ENCODE measurements at places on chromosomes 2 and 18.

DNA sequence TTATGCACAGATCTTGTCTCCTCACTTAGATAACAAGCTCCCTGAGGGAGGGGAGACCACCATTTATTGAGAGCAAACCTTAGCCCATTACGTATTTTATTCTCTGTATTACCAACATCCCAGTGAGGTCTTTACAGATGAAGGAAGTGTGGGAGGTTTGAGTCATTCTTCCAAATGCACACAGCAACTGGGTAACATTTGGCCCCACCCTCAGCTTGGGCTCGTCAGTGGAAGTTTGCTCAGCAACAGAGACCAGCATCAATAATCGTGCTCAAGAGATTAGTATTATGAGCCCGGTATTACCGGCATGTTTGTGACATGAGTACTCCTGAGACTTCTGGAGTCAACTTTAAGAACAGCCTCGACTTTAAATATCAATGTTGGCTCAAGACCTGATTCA, 168.6 kb downstream of the ETAA1 start:
- no peak for DNase-seq

DNA sequence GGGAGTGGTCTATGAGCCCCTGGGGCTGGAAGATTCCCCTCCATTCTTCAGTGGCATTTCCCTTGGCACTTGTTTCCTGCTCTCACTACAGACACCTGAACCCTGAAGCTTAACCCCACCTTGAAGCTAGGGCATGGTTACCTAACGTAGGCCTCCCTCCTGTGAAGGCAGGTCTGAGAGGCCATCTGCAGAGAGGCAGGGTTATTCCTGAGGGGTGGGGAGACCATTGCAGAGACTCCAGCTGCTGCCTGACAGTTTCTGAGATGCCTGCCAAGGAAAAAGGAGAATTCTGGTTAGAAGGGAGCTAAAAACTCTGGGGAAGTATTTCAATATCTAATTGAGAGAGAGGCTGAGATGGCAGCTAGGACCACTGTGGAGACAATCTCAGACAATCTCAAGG, 119.3 kb upstream of the NDUFV2 start:
- no peak for DNase-seq

GRCh38 chr2:101485856-101486255, 10.9 kb upstream of the RFX8 start:
- no peak for DNase-seq

DNA sequence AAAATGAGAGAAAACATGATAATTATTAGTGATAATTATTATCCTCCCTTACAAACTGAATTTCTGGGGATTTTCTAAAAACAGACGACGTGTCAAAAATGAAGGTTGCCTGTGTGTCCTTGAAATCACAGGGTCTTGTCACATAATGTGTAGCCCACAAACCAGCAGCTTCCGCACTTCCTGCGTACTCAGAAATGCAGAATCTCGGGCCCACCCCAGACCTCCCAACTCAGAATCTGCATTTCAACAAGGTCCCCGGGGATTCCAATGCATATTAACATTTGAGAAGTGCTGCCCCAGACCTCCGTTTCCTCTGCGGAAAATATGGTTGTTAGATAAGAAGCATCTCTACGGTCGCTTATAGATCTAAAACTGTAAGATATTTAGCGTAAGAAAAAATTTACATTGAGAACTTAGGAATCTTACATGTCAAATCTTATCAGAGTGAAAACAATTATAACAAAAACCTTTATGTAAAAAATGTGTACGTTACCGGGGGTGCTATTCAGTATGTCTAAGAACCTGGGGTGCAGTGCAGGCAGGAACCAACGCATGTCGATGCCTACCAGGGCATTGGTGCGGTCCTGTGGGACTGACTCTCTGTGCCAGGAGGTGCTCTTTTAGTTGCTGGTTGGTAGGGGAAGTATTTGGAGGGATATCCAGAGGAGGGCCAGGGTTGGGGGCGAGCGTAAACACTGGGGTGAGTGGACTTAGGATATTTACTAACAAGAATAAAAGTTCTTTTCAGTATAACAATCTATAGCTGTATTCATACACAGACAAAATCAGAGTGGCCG, 15.2 kb downstream of the CDKL4 start:
- DNase-seq, result peak; percentile 33

DNA sequence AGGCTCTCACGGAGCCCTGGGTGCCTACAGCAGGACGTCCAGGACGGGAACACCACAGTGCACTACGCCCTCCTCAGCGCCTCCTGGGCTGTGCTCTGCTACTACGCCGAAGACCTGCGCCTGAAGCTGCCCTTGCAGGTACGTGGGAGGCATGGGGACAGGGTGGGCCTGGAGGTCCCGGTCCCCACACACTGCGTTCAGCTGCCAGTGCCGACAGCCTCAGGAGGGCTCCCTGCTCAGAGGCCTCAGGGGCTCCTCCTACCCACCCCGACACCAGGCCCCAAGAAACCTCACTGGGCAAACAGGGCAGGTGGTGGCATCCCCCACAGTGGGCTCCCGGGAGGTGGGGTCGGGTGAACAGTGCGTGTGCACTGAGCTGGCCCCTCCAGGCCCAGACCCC, 10.8 kb downstream of the ANO7 start:
- no peak for DNase-seq

DNA sequence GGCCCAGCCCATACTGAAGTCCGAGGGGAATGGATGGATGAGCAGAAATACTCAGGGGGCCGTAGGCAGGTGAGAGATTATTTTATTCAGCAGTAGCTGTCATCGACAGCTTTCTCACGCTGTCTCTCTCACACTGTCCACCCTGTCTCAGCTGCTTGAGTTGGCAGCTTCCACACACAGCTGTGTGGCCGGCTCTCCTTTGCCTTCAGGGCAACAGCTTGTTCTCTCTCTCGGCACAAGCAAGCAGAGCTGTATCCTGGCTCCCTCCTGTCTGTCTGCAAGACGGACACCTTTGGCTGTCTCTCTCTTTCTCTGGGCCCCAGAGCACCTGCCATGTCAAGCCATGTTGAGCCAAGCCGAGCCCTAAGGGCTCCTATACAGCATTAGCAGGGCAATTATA, 9.8 kb upstream of the PAPOLG start:
- DNase-seq, result no peak

DNA sequence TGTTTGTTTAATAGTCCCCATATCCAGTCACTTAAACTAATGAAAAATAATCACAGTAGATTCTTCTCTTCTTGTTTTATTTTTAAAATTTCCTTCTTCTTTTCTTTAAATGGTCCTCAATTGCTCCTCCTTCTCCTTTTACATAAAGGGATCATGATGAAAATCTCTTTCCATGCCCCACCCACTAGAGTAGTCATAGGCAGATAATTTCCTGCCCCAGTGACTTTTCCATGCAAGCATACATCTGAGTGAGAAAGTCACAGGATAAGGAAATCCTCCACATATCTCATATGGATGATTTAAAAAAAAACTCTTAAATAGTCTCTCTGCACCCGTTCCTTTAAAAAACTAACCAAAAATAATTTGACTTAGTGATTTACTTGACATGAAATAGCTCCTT, 552.3 kb upstream of the SETBP1 start:
- no peak for DNase-seq

GRCh38 chr2:55169915-55170314, 62.2 kb downstream of the CLHC1 start:
- no peak for DNase-seq

- DNase-seq, result no peak
Observed at GRCh38 chr2:176614049-176614448, 344.8 kb downstream of the MTX2 start.

DNA sequence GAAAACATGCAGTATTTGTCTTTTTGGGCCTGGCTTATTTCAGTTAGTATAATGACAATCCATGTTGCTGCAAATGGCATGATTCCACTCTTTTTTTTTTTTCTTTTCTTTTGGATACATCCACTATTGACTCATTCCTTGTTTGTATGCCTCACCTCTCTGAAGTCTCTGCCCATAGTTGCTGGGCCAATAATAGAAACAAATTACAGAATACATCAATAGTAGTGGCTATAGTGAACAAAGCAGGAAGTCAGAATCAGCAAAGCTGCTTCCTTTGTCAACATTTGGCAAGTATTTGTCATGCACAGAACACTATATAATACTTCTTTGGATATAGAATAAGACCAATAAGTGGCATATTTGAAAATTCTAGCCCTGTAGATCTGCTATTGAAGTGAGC, 609.7 kb downstream of the STK39 start:
- no peak for DNase-seq

DNA sequence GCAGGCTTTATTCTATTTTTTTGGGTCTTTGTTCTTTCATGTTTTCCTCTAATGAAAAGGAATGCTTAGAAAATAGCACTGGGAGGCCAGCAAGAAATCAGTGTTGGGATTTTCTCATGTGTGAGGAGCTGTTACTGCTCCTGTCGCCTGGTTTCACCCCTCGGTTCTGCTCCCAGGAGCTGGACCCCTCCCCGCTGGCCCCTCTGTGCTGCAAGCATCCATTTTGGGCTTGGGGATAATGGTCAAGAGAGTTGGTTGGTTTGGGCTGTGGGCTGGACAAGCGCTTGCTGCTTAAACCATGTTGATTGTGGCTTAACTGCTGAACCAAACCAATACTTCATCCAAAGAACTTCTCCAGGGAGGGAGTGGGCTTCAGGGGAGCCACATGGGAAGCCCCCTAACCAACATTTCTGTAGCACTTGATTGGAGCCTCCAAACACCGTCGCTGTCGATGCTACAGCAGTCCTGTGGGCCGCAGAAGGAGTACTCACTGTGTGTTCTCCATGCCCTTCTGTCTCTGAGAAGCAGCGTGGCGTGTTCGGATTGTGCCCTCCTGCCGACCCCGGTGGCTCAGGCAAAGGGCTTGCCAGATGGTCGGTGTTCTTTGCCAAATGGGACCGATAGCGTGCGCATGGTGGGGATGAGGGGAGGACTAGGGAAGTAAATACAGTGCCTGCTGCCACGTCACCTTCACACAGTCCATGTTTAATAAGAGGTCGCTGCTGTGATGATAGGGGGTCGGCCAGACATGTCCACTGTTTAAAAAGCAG, 40.0 kb downstream of the AGAP1 start:
- DNase-seq, result no peak

DNA sequence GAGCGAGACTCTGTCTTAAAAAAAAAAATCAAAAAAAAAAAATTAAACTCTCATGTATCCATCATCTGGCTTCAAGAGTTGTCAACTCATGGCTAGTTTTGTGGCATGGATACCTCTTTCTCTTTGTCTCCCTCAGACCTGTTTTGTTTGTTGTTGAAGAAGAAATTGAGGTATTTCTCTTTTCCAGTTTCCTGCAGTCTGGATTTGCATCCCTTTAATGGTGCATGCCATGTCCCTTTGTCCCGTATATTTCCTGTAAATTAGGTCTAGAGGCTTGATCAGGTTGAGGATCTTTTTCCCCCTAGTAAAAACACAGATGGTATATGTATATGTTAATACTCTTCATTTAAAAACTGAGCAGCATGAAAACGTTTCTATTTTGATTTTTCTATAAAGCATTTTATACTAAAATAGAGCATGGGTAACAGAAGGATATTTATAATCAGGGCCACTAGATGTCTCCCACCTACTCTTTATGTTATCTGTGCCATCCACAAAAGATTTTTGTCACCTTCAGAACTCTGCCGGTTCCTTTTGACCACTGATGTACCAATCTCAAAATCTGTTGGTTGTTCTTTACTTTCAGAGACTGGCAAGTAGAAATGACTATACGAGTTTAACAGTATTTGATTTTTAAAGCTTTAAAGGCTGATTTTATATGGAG, 80.1 kb downstream of the GALNT1 start:
- no peak for DNase-seq

DNA sequence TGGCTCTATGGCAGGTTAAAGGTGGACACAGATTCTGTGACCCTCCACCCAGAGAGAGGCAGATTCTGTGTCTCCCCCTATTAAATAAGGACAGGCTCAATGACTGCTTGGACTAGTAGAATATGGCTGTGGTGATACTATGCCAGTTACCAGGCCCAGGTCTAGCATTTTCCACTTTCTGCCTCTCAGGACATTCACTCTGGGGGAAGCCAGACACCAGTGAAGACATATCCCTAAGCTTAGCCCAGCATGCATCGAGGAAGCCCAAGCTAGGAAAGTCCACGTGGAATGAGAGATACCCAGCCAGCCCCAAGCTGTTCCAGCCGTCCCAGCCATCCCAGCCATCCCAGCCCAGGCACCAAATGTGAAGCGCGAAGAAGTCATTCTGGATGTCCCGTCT, 40.3 kb downstream of the ST6GAL2 start:
- no peak for DNase-seq

DNA sequence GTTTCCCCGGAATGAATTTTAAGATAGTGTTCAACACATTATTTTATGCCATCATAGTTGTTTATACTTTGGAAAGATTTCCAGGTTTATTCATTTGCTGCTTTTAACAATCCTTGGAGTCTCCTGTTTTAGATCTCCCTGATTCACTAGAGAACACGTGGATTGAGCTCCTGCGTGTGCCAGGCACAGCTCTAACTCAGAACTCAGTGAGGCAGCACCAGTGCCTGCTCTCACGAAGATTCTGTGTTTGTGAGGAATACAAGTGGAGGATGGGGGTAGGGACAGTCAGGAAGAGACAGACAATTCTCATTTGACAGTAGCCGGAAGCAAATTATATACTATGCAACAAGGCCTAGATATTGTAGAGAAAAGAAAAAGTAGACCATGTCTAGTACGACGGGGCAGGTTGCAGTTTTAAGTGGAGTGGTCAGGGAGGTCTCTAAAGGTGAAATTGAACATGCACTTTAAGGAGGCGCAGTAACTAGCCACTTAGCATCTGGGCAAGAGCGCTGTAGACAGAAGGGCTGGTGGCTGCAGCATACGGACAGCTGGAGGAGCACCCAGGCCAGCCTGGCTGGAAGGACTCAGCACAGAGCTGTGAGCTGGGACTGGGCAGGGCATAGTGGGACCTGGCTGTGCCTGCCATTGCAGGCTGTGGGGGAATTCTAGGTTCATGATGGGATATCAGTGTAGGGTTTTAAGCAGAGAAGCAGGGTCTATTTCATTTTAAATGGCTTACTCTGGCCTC, 24.3 kb downstream of the RNF144A start:
- no peak for DNase-seq

DNA sequence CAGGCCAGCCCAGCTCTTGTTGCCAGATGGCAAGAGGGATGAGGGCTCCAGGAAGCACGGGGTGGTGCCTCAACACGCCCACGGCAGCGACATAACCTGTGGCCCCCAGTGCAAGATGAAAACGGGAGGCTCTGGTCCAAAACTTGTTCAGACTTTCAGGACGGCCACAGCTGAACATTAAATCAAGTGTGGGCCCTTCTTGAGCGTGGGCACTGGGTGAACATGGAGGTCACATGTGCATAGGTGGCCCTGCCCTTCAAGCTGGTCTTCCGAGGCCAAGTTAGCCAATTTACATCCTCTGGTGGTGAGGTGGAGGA, 77.5 kb downstream of the NDUFA10 start:
- no peak for DNase-seq

- DNase-seq, result no peak
Observed at GRCh38 chr2:120455390-120455789, 109.5 kb downstream of the INHBB start.

GRCh38 chr2:26650713-26651469, 9.7 kb upstream of the CIB4 start:
- no peak for DNase-seq

- no peak for DNase-seq
Observed at GRCh38 chr2:3667151-3667631, 9.2 kb downstream of the ALLC start.

GRCh38 chr2:144143294-144144151, 376.4 kb downstream of the ZEB2 start:
- no peak for DNase-seq

Measured in neuronal stem cell (in vitro differentiated cells).